ENCODE measurements at places on chromosomes 1 and 21. TPM values are rescaled to one million over a fixed set of nuclear protein-coding genes. Genes with fewer than 3 reads are reported as not detected.

DNA sequence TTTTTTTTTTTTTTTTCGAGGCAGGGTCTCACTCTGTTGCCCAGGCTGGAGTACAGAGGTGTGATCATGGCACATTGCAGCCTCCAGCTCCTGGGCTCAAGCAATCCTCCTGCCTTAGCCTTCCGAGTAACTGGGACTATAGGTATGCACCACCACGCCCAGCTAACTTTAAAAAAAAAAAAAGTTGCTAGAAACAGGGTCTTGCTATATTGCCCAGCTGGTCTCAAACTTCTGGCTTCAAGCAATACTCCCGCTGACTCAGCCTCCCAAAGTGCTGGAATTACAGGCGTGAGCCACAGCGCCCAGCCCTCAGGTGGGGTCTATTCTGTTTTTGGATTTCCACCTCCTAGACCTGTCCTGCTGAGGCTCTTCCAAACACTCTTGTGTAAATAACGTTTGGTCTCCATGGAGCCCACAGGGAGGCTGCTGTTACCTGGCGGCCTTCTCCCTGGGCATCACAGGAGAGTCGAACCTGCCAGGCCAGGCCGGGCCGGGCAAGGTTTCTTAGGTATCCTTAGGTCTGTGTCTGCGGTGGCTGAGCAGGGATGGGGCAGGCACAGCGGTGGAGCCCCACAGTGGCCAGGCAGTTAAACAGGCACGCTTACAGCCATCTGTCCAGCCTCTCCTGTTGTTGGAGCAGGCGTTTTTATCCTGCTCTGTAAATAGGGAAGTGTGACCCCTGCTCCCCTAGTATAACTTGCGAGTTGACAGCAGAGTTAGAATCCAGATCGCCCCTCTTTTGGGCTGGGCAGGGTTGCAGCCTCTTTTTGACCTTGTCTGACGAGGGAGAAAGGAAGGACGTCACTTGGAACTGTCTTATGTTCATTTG, 18.8 kb downstream of the PLEKHM2 start:
- no peak for DNase-seq

DNA sequence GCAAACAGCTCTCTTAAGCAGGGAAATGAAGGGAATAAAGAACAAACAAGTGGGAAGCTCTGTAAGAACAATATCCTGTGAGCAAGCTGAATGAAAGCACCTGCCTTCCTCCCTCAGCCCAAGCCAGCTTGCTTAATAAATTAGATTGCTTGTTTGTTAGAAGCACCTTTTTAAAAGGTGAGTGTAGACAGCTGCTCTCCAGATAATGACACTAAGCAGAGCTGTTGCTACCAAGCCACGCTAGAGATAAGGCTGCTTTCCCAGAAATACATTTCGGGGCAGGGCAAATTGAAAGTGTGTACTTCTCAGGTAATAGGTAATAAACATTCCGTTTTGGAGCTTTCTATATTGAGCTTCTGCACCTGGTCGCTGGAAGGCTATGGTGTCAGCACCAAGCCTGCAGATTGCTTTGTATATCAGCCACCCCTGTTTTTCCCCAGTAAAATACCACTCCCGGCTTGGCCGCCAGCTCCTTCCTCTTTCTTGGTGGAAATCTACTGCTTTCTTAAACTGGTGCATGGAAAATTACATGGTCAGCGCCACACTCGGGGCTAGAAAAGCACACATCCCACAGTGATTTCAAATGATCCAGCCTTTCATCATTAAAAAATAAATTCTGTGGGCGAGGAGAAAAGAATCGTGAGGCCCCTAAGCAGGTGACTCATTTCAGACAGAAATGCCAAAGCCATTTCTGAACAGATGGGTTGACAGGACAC, 151.3 kb downstream of the ETS2 start:
- no peak for DNase-seq

DNA sequence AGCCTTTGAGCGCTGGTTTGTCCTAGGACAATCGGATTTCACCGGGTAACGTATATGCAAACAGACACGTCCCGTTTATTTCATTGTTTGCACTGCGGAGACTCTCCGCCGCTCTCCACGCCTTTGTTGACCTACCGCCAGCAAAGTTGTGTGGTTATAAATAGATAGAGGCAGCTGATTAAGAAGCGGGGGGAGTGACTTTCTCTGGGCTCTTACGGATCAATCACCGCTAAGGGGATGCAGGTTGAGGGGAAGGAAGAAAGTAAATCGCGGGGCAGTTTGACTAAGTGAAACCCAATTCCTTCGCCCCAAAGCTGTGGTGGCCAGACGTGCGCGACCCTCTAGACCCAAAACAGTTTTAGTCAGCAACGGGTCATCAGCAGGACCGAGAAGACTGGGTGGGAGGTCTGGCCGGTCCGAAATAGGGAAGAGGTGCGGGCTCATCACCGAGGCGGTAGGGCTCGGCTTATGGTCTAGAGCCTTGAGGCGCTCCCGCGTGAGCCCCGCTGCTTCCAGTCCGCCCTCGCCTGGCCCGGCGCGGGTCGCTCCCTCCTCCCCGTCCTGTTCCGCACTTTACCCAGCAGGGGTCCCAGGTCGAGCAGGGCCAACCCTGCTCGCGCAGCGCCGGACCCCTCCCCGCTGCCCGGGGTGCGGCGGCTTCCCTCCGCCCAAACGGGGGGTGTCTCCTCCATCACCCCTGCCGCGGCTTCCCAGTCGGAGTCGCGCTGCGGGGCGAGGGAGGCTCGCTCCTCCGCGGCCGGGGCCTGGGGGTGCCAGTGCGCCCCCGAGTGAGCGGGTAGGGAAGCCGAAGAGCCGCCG, 120.8 kb upstream of the RRP15 start:
- DNase-seq: no peak

DNA sequence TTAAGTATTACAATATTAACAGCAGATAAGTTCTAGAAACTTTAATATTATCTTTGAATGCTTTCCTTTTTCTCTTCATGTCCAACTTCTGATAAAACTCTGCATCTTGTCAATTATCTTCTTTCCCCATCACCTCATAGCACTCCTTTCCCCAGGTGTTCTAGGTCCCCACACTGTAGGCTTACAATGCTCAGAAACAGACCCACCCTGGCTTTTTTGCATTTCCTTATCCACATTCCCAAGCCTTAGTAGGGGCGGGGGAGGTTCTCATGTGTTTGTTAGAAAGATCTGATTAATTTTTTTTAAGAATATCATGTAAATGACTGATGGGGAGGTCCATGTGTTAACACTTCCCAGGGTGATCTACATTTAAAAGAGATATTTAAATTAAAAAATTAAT, 63.9 kb downstream of the PLPPR4 start:
- DNase-seq: no peak

ZNF695 gene
- 4.7 TPM for total RNA-seq
